ENCODE measurements at places on chromosomes 3 and 15. TPM values are rescaled to one million over a fixed set of nuclear protein-coding genes. Genes with fewer than 3 reads are reported as not detected.

Gene LINGO1
- 0.06 TPM for polyA plus RNA-seq

GRCh38 chr3:62837145-62837787, 38.0 kb downstream of the CADPS start:
- no peak for DNase-seq

Gene GHSR
- polyA plus RNA-seq = not detected

Gene WDR76
- polyA plus RNA-seq = 0.66 TPM

Gene P2RY1
- 1.1 TPM for polyA plus RNA-seq

DNA sequence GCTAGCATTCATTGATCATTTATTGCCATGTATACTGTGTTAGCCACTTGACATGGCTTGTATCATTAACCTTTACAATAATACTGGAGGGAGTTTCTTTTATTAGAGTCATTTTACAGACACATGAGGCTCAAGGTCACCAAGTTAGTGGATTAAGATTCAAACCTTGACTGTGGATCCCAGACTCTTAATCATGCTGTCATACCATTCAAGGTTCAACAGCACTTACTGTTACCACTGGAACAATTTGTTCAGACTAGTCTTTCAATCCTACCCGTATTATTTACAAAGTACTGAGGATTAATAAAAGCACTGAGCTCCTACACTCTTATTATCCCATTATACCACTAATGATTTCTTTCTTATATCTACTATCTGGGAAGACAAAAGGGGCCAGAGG, 1.2 kb downstream of the COX17 start:
- DNase-seq = no peak

Gene ST6GAL1
- 8.6 TPM for polyA plus RNA-seq

Gene HYAL1
- 24.5 TPM for polyA plus RNA-seq

GRCh38 chr3:190322604-190323245, 479 bp upstream of the CLDN1 start:
- DNase-seq = no peak

GRCh38 chr3:132659000-132659364, 627 bp downstream of the ACAD11 start:
- no peak for DNase-seq

- DNase-seq = no peak
Measured at GRCh38 chr15:88954431-88955277, 41.5 kb upstream of the MFGE8 start.

DNA sequence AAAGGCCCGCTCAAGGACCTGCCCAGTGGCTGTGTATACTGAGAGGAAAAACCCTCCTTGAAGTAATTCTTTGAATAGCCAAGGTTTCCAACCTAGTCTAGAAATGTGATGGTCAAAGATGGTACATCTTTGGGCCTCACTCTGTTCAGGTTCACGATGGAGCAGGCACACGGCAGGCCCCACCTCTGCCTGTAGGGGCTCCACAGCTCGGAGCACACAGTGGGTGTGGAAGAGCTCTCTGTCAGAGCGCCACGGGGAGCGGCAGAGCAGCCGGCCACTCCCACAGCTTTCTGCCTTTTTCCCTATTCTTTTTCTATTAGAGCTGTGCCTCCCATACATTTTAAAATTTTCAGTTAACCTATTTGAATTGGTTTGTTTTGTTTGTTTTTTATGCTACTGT, 89.5 kb downstream of the CTNNB1 start:
- DNase-seq = no peak

DNA sequence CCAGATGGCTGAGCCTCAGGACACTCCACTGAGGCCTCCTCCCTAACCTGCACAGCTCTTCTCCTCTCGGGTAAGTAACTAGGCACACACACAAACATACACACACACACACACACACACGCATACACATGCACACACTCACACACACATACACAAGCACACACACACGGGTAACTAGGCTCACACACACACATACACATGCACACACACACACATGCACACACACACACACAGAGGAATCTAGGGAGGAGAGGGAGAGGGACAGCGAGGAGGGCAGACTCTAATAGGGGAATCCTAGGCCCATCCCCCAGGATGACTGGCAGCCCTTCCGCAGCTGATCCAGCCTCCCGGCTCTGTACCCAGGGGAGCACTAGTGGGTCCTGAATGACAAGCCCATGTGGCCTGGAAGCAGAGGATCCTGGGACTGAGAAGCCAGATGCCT, 177.4 kb upstream of the LINGO1 start:
- no peak for DNase-seq

DNA sequence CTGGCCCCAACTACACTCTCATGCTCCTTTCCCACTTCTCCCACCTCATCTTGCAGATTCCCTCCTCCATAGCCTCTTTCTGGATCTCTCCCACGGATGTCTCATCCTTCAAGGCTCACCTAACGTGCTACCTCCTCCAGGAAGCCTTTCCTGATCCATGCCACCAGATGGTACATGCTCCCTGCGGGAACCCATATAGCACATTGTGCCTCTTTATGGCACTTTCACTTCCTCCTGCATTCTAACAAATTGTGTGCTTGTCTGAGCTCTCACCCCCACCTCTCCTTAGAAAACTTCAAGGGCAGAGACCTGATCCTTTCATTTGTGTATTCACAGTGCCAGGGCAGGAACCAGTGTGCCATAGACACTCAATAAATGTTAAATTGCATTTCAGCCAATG, 63.0 kb downstream of the HES1 start:
- no peak for DNase-seq

GRCh38 chr15:100940767-100941379, 21.7 kb downstream of the LRRK1 start:
- DNase-seq = no peak

DNA sequence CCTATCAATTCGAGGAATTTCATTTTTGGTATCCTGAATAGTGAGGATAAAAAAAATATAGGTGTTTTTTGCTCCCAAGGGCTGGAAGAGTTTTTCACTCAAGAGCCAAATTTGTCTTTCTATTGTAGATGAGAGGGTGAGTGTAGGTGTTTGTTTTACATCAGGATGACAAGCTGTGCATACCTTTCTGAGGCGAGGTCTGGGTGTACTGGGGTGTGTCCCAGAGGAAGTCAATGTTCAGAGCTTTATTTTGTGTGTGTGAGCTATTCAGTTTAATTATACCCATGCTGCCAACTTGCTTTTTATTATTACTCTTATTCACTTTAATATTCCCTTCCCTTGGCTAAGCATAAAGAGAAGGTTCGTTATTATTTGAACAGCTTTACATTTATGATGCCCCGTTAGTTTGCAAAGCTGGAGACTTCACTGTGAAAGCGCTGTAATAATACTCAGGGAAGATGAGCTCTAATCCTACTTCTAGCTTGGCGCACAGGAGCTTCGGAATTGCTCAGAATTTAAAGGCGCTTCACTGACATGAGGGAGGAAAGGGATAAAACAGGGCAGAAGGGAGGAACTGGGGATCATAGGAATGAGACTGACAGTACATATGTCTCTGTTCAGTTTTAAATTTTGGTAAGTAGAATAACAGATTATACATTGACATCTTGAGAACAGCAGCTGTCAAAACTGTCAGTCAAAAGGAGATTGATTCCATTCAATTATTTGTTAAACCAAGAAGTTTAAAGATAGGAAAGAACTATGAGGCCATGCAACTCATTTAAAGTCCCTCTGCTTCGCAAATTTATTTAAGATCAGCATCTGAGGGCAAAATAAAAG, 117.7 kb upstream of the TP63 start:
- DNase-seq = no peak

Gene RTP1
- polyA plus RNA-seq = not detected
